Activated T-helper 1 cell treated with anti-CD3 and anti-CD28 coated beads, Interleukin-2, amount 50 U/mL, for 16 hours (primary cell): ENCODE measurements at places on chromosomes 11 and 22.

DNA sequence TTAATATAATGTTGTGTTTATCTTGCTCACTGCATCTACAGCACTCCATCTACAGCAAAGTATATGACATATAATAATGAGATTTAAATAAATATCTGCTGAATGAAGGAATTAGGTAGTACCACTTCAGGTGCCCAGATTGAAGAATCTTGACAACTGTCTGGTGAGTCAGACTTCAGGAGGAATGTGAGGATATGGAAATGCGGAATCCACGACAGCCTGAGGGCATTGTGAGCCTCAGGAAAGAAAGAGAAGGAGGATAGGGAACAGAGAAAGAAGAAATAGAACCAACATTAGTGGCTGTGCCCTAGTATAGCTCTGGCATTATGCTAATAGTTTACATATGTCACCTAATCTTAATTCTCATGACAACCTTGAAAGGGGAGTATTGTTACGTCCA is 304.4 kb downstream of the AASDHPPT start:
- no peak for DNase-seq

- no peak for DNase-seq
Observed at GRCh38 chr11:18495703-18496102, 31.0 kb downstream of the TSG101 start.

DNA sequence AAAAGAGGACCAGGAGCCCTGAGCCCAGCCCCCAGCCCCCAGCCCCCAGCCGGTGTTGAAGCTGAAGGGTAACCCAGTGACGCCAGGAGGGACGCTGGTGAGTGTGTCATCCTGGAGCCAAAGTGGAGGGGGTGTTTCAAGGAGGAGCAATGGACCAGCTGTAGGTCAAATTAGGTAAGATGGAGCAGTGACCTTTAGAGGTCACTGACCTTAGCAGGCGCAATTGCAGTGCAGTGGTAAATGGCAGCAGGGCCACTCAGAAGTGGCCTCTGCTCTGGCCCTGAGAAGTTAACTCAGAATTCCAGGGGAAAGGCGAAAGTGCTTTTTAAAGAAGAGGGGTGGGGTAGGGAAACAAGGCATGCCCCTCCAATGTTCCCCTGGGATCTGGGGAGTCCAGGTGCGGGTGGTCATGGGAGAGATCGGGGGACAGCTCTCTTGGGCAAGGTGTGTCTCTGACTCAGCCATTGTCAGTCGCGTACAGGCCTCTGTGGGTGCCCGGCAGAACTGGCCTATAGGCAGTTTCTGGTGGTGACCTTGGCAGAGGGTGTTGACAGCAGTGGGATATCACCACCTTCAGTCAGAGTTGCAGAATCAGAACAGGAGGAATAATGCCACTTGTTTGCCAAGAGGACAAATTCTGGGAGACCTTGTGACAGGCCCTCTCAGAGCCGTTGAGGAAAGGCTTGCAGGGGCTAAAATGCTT is 50.3 kb upstream of the TIMP3 start:
- no peak for DNase-seq

GRCh38 chr11:94739331-94739730 is 28.8 kb upstream of the AMOTL1 start:
- no peak for DNase-seq

DNA sequence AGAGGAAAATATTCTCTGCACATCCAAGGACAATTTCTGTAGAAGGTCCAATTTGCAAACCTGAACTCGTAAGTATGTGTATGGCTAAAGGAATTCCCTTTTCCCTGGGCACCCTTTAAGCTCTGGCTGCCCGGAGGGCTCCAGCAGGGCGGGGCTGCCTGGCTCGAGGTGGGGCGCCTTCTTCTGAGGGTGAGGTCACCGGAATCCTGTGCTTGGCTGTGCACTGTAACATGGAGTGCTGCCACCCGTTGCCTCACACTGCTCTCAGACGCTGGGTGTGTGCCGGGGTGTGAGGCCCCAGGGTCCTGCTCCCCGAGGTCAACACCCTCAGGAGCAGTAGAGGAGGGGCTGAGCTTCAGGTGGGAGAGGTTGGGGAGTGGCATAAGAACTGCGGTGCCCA is 61.5 kb downstream of the SYN3 start:
- no peak for DNase-seq

GRCh38 chr11:114128399-114128798 is 68.9 kb downstream of the ZBTB16 start:
- no peak for DNase-seq

- no peak for DNase-seq
Observed at GRCh38 chr22:47813661-47814060, 1051.2 kb downstream of the TBC1D22A start.

DNA sequence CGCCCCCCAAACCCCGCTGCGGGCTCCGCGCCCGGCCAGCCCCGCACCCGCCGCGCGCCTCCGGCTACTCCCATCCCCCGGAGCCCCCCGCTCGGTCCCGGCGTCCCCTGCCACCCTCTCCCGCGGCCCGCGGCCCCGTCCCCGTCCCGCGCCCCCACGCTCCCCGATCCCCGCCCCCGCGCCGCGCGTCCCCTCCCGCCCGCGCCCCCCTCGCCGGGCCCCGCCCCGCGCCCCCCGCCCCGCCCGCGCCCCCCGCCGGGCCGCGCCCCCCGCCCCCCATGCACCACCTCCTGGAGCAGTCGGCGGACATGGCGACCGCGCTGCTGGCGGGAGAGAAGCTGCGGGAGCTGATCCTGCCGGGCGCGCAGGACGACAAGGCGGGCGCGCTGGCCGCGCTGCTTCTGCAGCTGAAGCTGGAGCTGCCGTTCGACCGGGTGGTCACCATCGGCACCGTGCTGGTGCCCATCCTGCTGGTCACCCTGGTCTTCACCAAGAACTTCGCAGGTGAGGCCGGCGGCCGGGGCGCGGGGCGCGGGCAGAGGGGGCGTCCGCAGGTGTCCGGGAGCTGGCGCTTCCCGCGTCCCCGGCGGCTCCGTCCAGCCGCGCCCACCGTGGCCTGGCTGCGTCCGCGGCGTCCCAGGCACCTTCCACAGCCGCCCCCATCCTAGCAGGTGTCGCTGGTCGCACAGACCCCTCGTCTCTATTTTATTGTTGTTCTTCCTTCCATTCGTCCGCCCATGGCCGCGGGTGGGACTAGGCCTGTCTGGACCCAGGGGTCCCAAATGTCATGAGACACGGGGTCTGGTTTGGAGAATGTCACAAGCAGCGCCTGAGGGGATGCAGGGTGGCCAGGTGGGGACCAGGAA is at the start of gene PANX2:
TSS of gene PANX2 (plus strand) at position 279 of the 866 bp plus-strand sequence. CDS start at position 279, 0 bp downstream.
- DNase-seq: no peak

DNA sequence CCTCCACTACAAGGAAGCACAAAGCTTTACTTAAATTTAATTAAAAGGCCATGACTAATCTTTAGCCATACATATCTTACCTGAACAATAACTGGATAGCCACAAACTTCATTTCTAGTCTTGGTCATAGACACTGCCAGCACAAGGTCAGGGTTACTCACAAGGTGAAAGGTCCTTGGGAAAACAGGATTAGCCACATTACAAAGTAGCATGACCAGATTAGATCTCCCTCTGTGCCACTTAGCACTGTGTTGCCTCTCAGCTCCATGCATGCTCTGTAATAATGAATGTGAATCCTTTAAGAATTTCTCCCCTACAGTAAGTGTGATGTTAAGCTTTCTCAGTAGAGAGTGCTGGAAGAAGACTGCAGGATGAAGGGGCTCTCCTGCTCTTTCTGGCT is 325.1 kb upstream of the MPPED2 start:
- no peak for DNase-seq

DNA sequence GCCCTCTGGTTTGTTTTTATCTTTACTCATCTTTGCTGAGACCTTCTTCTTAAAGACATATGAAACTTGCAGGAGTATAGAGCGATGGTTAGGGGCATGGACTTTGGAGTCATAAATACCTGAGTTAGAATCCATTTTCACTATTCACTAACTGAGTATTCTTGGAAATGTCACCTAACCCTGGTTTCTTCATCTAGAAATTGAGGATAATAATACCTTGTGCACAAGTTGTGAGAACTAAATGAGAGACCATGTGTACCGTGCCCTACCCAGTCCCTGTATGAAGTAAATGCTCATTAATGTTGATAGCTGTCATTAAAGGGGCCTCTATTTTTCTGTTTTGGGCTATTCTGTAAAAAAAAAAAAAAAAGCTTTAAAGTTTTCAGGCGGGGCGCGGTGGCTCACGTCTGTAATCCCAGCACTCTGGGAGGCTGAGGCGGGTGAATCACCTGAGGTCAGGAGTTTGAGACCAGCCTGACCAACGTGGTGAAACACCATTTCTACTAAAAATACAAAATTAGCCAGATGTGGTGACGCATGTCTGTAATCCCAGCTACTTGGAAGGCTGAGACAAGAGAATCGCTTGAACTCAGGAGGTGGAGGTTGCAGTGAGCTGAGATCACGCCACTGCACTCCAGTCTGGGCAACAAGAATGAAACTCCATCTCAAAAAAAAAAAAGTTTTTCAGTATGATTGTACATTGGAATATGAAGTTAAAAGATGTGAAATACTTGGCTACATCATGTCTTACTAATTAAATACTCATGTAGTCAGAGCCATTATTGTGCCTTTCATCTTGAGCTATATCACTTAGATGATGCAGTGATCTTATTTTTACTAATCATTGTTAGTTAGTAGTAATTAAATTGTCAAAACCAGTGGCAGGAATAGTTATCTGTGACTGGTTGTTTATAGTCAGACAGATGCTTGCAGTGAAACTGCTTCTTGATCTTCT is 95.0 kb downstream of the AMOTL1 start:
- no peak for DNase-seq

DNA sequence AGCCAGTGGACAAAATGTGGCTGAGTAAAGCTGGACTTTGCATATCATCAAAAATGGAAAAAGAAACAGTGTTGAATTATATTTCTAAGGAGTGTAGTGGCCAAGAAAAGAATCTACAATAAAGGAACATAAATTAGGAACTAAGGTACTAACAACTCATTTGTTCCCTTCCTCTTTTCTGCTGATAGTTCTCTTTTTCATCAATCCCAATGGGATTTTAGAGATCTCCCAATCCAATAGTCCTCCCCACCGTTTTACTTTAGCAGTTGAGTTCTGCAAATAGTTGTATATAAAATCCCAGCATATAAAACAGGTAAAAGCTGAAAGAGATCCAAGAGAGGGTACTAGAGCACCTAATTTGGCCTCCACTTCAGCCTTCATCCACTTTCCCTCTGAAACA is 2.0 kb downstream of the PRCP start:
- DNase-seq: no peak

- DNase-seq: no peak
Observed at GRCh38 chr11:72720784-72721183, 31.4 kb downstream of the ARAP1 start.

DNA sequence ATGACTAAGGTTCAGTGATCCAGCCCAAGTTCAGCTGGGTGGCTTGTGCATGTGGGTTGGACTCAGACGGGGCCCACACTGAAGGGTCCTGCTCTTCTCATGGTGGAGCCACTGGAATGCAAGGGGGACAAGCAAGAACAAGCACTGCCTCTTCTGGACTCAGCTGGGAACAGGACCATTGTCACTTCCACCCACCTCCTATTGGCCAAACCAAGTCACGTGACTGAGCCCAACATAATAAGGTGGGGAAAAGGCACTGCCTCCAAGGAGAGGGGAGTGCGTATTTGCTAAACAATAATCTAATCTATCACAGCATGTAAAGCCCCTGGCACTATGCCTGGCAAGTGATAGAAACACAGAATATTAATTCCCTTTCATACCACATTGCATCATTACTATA is 87.1 kb downstream of the CHST1 start:
- no peak for DNase-seq

DNA sequence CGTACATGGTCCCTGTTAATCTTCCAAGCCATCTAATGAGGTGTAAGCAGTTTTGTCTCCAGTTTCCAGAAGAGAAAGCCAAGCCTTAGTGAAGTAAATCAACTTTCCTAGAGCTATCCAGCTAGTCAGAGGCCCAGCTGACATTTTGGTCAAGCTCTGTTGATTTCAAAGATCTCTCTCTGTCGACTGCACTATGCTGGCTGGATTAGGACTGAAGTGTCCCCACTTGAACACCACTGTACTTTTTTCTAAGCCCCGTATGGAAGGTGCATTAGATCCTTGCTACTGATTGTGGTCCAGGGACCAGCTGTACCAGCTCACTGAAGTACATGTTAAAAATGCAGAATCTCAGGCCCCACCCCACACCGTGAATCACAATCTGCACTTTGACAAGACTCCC is 176.5 kb upstream of the NAV2 start:
- no peak for DNase-seq

DNA sequence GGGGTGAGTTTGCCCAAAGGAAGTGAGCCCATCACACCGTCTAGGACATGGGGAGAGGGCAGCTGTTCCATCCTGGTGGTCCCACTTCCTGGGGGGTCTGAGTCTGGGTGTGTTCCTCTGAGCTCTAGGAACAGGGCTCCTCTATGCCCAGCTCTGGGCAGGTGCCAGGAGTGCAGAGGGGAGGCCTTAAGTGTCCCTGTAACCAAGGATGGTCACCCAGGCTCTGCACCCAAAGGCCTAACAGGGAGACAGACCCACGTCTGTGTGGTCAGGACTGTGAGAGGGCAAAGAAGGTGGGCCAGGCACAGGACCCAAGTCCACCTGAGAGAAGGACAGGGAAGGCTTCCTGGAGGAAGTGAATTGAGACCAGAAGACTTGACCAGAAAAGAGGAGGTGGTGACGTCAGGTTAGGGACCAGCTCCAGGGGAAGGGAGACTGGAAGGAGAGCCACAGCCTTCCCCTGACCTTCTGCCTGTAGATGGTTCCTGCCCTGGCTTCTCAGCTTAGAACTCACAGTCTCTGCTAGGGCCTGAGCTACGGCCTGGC is 11.3 kb upstream of the TCF20 start:
- DNase-seq: no peak

DNA sequence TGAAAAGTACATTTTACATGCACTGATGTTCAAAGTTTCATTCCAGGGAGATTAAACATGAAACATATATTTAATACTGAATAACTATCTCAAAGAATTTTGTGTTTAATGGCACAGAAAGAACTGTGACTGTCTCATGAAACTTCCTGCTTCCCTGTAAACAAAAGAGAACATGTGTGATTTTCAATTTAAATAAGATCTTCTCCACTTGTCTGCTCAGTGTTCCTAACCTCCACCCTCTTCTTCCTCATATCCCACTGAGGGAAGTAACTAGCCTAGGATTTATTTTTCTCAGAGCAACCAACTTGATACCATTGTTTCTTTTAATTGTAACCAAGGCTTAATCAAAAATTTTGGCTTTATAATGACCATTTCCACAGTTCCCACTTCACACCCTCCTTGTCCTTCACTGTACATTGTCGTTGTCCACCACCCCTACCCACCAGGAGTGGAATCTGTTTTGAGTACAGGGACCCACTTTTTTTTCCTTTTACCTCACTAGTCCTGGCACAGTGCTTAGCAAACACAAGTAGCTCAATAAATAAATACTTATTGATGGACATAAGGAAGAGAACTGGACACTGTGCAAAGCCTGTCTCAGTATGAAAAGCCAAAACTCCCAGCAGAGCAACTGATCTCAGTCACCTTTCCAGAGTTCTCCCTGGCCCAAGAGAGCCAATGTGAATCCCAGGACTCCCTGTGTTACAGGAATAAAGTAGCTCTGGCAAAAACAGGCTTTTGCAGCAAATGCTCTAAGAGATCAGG is 4.2 kb downstream of the CPSF7 start:
- no peak for DNase-seq

GRCh38 chr11:116502641-116503061 is 270.1 kb downstream of the BUD13 start:
- DNase-seq: no peak
